Activated naive CD8-positive, alpha-beta T cell treated with anti-CD3 and anti-CD28 coated beads, Interleukin-2, amount 10 ng/mL, durations not matched to agents 7 days and 5 days (primary cell): ENCODE measurements at places on chromosomes 6 and 20. TPM values are rescaled to one million over a fixed set of nuclear protein-coding genes. Genes with fewer than 3 reads are reported as not detected.

GJA10 gene
- total RNA-seq, result not detected

GRCh38 chr6:111899531-111899930 is 26.3 kb upstream of the FYN start:
- no peak for DNase-seq

FNDC11 gene
- 0.55 TPM for total RNA-seq

DNA sequence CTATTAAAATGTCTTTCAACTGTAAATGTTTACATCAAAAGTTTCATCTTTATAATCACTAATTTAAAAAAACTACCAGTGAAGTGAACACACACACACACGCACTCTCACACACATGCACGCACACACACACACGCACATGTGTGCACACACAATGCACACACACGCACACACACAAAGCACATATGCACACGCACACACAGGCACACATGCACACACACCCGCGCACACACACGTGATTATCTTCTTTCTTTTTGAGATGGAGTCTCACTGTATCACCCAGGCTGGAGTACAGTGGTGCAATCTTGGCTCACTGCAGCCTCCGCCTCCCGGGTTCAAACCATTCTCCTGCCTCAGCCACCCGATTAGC is 80.0 kb upstream of the FRMD1 start:
- no peak for DNase-seq

DNA sequence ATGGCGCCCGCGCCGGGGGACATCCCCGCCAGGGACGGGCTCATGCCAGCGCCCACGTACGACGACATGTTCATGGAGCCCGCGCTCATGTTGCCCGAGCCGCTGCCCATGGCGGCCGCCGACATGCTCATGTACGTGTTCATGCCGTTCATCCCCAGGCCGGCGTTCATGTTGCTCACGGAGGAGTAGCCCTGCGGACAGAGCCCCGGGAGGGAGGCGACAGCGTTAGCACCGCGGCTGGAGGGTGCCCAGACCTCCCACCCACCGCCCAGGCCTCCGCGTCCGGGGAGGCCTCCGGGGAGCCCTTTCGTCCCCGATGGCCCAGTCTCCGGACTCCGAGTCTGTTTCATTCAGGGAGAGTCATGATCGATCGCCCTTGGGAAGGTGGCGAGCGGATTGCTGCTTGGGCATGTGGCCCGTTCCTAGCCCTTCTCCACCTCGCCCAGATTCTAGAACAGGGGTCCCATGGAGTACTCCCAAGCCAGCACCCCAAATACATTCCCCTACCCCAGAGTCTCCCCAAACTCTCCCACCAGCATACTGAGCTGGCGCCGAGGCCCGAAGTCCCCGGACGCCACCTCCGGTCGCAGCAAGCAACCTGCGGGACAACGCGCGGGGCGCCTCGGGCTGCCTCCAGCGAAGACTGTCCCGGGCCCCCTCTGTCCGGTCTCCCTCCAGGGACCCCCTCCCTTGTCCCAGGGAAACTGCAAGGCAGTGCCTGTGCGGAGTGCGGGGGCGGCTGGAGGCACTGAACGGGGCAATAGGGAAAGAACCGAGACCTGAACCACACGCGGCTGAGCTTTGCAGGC is 1.2 kb downstream of the FOXA2 start:
- no peak for DNase-seq

XPO5 gene
- total RNA-seq, result 46.1 TPM

GRCh38 chr6:37287519-37288157 is 29.7 kb upstream of the TMEM217 start:
- DNase-seq, result no peak

- DNase-seq, result no peak
These were observed 37.9 kb downstream of the AGPAT4 start for GRCh38 chr6:161235776-161236633.

DNA sequence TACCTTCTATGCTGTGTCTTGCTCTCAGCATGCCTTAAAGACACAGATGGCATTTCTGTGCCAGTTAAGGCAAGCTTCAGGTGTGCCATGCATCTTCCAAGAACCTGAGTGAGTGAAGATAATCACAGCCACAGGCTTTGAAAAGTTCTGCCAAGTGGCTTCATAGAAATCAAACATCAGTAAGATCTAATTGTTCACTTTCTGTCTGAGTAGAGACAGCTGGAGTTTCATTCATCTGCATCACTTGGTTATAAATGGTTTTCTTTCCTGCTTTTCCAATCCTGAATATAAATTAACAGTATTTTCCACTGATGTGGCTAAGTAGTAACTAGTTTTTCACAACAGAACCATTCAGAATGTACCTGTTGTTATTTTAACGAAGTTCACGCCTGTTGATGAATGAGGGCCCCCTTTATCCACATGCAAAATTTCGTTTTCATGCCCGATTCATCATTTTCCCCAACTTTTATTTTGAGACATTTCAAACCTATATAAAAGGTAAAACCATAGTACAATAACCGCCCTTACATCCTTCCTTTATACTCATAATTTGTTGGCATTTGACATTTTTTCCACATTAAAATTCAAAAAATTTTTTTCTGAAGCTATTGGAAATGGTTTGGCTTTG is 38.6 kb upstream of the KCNG1 start:
- DNase-seq, result no peak

- no peak for DNase-seq
These were observed 97.9 kb downstream of the RCAN2 start for GRCh38 chr6:46393161-46393939.

GRCh38 chr6:167588920-167589614 is 237.6 kb upstream of the AFDN start:
- DNase-seq, result no peak

- DNase-seq, result no peak
These were observed 311.9 kb upstream of the EPHA7 start for GRCh38 chr6:93731306-93731705.

DNA sequence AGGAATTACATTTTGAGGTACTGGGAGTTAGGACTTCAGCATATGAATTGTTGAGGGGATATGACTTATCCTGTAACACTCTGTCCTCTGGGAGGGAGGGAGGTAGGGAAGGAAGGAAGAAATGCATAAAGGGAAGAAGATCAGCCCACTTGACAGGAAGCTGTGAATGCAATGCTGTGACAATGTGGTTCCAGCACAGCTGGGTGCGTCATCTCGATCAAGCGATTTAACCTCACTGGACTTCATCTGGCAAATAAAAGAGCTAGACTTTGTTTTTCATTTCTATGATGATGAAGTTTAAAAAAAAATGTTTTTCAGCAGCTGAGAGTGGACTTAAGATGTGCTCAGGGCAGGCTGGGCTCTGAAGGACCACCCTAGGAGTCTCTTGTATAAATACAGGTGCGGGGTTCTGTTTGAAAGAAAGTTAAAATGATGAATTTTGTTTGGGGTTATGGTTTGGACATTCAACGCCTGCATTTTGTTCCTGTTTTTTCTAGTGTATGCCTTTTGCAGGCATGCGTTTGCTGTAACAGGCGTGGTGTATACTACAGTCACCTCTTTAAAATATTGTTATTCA is 178.1 kb downstream of the RIMS1 start:
- no peak for DNase-seq

GRCh38 chr6:105805501-105806023 is 280.6 kb upstream of the PRDM1 start:
- no peak for DNase-seq

DNA sequence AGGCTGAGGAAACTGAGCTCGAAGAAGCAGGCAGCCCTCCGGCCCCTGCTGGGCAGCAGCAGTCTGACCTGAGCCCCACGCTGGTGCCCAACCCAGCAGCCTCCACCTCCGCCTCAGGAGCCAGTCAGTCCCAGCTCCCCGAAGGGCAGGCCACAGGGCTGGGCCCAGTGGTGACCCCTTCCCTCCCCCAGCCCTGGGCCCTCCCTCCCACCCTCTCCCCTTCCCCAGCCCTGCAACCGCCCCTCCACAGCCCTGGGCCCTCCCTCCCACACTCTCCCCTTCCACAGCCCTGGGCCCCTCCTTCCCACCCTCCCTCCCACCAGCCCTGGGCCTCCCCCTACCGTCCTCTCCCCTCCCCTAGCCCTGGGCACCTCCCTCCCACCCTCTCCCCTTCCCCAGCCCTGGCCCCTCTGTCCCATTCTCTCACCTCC is 115.0 kb downstream of the TAF4 start:
- DNase-seq, result no peak

- DNase-seq, result no peak
These were observed 9.0 kb upstream of the SERPINB1 start for GRCh38 chr6:2850538-2851113.

- DNase-seq, result no peak
These were observed 30.3 kb downstream of the GSS start for GRCh38 chr20:34925341-34925740.

COL20A1 gene
- total RNA-seq, result not detected

DNA sequence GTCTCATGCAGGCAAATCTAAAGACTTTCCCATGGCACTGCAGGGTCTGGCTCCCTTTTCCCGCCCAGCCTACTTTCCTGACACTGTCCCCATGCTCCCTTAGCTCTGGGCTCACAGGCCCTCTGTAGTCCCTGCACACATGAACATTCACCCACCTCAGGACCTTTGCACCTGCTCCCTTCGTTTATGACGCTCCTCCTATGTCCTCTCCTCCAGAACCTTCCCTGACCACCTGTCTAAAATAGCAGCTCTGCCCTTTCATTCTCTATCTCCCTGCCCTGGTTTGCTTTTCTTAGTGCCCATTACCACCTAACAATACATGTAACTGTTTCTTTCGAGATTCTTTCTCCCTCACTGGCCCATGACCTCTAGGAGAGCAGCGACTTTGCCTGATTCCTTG is 22.3 kb downstream of the HM13 start:
- DNase-seq, result no peak

DNA sequence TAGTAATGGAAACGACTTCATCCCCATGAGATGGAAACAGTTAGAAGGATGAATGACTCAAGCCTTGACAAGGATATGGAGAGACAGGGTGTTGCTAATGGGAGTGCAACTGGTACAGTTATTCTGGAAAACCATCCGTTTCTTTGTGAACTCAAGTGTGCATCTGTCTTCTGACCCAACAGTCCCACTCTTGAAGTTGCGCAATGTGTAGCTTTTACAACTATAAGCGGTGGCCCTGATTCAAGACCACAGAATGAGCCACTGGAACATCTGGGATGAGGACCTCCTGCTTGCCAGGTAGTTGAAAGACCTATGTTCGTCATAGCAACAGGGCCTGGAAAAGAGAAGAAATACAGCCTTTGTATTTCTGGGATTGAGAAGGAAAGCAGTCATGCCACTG is 115.8 kb upstream of the GMDS start:
- no peak for DNase-seq

SIRPG gene
- 98.7 TPM for total RNA-seq

DNA sequence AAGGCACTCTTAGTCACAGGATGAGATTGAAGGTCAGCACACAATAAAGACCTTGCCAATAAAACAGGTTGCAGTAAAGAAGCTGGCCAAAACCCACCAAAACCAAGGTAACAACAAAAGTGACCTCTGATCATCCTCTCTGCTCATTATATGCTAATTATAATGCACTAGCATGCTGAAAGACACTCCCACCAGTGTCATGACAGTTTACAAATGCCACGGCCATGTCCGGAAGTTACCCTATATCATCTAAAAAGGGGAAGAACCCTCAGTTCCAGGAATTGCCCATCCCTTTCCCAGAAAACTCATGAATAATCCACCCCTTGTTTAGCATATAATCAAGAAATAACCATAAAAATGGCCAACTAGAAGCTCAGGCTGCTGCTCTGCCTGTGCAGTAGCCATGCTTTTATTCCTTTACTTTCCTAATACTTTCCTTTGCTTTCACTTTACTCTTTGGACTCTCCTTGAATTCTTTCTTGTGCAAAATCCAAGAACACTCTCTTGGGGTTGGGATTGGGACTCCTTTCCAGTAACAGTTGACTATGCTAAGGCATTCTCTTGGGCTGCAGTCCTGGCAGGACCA is 527.3 kb upstream of the MAP3K7 start:
- no peak for DNase-seq

OR2J3 gene
- total RNA-seq, result not detected
